Neural crest cell (in vitro differentiated cells): ENCODE measurements at places on chromosomes 1 and 21.

DNA sequence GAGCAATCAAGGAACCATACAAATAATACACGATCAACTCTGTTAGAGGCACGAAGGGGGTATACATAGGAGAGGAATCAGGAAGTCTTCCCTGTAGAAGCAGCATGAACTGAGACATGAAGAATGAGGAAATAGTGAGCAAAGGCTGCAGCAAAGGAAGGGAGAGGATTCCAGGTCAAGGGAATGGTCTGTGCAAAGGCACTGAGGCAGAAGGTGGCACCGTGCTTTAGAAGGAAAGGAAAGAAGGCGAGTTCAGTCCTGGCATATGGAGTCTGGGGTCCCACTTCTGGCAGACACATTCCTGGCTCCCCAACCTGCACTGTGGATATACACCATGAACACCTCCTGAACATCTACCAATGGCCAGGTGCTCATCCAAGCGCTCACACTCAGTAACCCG, 56.1 kb downstream of the GLIS1 start:
- DNase-seq: no peak

DNA sequence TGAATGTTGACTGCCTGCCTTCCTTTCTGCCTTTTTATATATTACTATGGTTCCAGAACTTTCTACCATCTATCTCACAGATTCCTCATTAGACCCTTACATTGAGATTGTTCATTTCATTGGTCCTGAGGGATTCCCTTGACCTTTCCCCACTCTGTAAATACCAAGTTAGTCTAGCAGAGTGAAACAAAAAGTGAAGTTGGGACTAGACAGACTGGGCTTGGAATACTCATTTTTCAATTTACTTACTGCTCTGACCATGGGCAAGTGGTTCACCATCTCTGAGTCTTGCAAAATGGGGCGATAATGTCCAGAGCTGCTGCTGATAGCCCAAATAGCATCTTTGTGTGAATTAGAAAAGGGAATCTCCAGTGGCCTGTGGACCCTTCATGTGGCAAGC, 38.8 kb downstream of the XCL2 start:
- no peak for DNase-seq

DNA sequence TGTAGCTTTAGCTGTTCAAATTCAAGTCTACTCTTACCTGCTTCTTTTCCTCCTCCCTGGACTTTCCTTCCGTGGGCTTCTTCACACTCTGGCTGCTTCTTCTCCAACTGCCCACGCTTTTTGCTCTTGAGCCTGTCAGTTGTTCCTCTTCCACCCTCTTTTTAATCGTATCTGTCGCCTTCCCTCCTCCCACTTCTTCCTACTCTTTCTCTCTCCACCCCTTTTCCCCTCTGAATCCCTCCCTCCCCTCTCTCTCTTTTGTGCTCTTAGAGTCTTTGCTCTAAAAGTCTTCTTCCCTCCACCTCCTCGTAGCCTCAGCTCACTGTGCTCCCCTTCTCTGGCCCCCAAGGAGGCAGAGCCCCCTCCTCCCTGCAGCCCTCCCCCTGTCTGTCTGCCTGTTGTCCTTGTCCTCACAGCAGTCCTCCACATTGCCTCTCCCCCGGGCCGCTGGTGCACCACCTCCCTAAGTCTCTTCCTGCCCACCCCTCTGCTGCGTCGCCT, 12.9 kb upstream of the GJA5 start:
- DNase-seq: no peak

DNA sequence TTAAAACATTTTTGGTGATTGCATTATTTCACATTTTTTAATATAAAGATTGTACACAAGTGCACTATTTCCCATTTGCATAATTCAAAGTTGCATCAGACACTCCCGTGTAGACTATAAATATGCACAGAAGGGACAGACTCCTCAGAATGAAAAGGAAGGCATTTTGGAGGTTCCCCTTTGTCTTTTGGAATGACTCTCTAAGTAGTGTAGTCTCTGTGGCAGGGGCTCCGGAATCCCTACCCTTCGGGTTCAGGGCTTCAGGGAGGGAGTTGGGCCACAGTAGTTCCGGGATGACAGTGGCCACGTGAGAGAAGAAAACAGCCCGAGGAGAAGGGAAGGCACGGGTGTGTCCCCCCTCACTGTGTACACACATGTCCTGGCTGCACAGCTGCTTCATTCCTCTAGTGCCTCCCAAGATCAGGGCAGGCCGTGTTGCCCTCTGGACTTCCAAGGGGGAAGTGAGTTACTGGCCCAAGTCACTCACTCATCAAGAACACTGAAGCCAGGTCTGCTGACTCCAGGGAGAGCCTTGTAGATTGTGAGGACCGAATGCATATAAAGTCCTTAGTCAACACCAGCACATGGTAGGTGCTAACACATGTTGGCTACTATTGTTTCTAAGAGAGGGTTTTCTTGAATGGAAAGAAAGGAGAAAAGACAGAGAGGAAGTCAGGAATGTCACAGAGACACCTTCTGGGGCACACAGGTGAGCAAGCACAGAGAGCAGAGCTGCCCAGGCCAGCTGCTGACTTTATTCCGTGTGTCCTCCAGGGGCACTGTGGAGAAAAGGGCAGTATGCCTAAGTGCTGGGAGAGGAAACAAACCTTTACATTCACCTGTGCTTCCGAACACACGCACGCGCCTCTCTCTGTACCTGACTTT, 39.8 kb downstream of the LHX4 start:
- no peak for DNase-seq

DNA sequence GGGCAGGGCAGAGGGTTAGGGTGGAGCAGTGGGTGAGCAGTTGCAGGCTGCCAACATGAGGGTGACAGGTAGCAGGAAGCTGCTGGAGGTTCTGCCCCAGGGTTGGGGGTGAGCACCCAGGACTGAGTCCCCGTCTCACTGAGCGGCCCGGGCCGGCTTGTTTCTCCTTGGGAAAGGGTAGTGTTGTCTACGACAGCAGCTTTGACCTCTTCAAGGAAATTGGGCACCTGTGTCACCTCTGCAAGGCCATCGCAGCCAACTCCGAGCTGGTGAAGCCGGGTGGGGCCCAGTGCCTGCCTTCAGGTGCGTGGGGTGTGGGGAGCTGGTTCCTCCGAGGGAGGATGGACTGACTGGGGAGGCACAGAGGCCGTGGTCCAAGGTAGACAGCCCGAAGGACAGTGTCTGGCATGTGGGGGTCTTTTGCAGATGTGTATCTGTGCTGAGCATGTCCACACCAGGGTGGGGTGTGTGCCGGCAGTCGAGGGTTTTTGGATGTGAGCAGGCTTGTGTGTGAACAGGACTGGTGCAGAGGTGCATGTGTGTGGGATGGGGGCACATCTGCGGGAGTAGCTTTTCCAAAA, 51.9 kb downstream of the DISP3 start:
- no peak for DNase-seq

DNA sequence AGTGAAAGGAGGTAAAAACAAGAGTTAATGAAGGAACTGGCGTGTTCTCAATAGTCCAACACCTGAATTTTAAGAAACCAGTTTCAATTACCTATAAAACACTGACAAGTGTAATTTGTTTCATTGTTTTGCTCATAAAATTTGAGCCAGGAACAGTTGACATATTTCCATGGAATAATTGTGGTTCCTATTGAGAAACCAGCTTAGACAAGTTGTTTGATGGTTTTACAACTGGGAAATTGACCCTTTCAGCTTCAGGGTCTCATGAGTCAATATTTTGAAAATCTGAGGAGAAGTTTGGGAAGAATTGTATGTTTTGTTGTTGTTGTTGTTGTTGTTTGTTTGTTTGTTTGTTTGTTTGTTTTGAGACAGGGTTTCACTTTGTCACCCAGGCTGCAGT, 69.1 kb upstream of the GADD45A start:
- DNase-seq: no peak
